Activated effector memory CD4-positive, alpha-beta T cell treated with Interleukin-2 at 50 U/mL for 16 hours (primary cell): ENCODE measurements at places on chromosomes 7 and 10.

- no peak for DNase-seq
Observed at GRCh38 chr7:19113855-19114550, 3.4 kb downstream of the TWIST1 start.

DNA sequence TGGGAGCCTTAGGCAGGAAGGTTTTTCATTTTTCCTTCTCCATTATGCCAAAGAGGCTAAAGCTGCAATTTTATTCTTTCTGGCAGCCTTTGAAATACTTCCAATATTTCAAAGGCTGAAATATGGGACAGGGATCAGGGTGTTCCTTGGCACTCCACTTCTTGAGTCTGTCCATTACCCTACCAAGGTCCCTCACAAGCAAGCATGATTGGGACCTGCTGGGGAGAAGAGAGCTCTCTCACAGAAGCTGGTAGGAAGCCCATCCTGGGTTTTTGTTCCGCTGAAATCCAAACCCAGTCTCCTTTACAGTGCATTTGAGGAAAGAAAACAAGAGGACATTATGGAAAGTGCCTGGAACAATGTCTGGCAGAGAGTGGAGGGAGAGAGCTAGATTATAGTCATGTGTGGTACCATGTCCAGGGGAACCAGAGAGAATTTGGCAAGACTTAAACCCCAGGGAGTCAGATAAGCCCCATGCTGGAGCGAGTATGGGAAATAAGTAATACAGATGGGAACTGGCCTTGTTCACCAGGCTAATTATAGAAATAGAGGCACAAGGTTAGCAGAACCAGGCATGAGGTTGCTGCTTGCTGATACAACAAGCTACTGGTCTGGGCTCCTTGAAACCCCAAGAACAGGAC is 104.7 kb downstream of the LSM5 start:
- DNase-seq = no peak

GRCh38 chr10:113712755-113713639 is 33.3 kb downstream of the CASP7 start:
- DNase-seq = no peak

DNA sequence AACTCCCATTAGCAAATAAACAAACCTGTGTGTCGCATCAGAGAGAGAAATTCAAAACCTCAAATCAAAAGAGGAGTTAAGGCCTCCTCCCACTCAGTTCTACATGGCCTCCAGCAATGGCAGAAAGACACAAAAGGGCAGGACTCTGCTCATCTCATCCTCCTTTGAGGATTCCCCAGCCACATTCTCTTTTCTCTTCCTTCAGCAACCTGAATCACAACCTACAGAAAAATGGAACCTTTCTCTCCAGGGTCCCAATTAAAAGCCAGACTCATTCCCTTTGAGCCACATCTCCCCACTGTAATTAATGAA is 7.9 kb downstream of the OSBPL3 start:
- no peak for DNase-seq

- no peak for DNase-seq
Observed at GRCh38 chr10:101013365-101013825, 13.8 kb downstream of the LZTS2 start.

DNA sequence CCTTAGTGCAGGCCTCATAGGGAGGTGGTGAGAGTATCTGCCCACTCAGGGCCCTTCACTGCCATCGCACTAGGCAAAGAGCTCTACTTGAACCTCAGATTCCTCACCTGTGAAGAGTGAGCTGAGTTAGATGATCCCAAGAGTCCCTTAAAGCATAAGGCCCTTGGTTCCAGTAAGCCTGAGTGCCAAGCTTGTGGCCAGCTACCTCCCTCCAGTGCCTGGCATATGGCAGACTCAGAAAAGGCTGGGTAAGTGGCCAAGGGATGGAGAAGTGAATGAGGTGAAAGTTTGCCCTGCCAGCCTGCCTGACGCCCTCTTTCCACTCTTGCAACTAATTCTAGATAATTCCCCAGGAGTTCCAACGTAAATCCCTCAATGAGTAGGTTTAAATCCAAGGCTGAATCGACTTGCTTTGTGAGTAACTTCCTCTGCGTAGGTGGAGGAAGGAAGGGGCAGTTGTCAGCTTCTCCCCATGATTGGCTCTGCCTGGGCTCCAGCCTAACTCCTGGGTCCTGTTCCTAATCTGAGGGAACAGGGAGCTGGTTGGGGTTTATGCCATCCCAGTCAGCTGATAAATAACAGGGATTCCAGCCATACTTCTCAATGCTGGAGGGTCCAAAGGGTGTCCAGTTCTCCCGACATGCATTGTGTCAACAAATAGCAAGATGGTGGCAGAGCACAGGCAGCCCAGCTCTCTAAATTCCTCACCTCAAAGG is 14.2 kb downstream of the DUSP5 start:
- DNase-seq = no peak

- no peak for DNase-seq
Observed at GRCh38 chr10:106044503-106044902, 1120.0 kb downstream of the SORCS1 start.

- DNase-seq = no peak
Observed at GRCh38 chr7:21851559-21851967, 94.1 kb downstream of the CDCA7L start.

GRCh38 chr10:36185097-36185496 is 543.0 kb upstream of the FZD8 start:
- no peak for DNase-seq

DNA sequence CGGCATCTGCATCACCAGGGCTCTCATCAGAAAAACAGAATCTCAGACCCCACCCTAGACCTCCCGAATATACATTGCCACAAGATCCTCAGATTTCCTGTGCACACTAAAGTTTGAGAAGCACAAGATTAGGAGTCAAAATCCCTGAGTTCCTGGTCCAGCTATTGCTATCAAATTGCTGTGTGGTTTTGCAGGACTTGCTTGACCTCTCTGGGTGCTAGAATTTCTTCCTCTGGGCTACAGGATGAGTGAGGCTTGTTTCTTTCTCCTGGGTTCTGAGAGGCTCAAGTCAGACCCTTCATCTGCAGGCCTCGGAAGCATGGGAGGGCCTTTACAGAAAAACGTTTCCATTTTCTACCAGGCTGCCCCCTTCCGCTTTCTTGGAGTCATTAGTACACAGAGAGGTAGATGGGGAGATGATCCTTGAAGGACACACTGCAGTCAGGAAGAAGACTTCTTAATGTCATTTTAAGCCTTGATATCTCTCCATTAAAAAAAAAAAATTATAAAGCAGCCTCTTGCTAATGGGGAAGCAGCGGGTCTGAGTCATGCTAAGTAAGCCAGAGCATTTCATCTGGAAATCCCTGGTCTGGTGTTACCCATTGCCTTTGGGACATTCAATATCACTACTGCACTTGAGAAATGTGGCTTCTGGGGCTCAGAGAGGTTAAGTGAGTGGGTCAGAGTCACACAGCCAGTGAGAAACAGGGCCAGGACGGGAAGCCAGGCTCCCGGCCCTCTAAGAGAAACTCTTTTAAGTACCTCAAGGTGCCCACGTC is 173.5 kb downstream of the KCNMA1 start:
- no peak for DNase-seq

GRCh38 chr10:109988212-109988596 is 19.6 kb upstream of the ADD3 start:
- no peak for DNase-seq
